ENCODE measurements at places on chromosomes 5 and 9.

- DNase-seq: no peak
These were observed 10.2 kb downstream of the OR13J1 start for GRCh38 chr9:35859990-35860339.

DNA sequence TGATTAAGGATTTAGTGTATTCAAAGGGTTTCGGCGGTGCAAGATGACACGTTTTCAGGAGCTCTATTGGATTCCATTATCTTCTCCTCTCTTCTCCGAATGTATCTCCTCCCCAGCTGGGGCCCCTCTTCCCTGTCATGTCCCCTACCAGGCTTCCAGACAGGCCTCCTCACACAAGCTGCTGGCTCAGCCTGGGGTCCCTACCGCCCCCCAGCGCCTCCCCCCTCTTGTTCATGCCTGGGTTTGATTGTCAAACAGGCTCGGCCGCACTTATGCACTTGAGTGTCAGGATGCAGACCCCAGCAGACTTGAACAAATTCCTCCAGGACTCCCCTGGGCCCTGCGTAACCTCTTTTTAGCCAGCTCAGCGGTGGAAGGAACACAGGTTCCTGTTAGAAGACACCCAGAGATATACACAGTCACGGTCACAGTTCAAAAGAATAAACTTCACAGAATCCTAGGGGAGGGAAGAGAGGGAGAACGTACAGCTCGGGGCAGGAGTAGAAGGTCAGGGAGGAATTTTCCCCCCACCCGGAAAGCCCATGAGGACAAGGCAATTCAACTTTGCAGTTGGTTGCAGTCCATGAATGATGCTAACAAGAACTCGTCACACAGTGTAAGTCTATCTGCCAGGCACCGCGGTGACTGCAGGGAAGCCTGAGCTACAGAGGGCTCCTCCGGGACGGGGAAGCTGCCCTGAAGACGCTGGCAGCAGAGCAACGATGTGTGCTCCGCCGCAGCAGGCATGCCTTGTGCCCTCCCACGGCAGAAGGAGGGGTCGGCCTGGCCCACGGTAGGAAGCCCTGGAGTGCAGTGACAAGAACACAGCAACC, 560.0 kb downstream of the BNC2 start:
- no peak for DNase-seq

DNA sequence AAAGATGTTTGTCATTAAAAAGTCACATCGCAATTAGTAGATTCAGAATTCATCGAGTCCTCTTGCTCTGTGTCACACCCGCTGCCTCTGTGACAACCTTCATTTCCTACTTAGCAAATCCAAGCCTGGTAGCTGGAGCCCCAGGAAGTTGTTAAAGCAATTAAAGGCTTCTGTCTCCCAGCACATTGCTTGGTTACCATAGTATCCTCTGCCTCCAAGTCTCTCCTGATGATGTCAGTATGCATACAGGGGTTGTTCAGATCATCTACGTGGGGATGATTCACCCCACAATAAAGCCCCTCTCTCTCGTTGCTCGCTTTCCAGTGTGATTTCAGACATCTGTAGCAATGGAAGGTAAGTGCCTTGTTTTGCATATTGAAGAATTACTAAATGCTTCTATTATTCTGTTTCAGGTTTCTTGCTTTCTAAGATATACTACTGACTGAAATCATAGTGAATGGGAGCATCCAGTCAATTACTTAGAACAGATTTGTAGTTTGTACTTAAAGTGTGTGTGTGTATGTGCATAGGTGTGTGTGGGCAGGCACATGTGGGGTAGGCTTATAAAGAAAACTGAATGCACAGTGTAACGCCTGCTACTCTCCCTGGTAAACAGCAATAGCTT, 52.9 kb downstream of the PAM start:
- peak; percentile 13 for DNase-seq

GRCh38 chr5:95027151-95027721, 257.7 kb downstream of the MCTP1 start:
- DNase-seq: no peak

DNA sequence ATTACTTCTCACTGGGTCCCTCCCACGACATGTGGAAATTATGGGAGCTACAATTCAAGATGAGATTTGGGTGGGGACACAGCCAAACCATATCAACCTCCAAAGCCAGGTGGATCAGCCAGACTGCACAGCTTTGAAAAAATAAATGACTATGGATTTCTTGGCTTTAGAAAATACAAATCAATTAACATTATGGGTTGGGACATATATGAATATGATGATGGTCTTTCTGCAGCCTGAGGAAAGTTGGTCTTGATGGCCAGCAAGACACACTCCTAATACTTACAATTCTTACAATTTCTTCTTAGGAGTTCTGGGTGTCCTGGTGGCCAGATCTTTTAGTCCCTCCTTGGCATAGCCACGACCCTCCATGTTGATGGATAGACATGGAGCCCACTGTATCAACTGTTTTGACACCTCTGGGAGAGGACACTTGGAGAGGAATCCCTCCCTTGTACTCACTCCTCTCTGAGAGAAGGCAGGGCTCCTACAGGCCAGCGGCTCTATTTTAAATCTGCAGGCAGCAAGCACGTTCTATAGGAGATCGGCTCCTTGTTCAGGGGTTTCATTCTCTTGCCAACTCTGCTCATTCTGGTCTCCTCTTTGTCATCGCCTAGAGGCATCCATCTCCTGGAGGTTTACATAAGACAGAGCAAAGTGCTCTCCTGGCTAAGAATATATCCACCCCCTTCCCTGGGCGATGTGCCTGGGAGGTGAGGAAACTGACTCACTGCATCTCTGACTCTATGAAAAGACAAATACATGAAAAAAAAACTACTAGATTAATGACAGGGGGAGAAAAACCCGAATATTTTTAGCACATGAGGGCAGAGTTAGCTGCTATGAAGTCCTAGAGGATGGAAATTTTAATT, 145.9 kb downstream of the CARTPT start:
- no peak for DNase-seq

DNA sequence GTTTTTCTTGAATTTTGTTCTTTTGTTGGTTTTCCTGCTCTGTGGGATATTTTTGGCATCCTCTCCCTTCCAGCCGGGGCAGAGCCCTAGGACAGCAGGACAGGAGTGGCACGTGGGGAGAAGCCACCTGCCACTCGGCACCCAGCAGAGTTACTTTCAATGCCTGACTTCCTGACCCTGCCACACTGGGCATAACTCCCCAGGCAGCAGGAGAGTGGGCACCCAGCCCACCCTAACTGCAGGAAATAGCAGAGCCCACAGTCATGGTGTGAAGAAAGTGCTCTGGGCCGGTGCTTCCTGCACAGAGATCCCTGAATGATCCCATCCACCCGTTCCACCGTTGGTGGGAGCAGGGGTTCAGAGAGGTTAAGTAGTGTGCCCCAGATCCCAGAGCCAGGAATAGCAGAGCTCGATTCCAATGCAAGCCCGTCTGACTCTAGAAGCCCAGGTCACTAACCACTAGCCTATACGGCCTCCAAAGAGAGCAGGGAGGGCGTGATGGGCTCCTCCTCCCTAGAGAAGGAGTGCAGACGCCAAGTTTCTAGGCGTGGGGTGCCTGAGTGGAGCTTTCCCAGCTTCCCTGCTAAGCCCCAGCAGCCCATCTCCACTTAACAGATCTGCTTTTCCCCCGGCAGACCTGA, 8.1 kb upstream of the NUP214 start:
- no peak for DNase-seq
